ENCODE measurements at places on chromosomes 1 and 21.

- no peak for DNase-seq
Measured at GRCh38 chr1:42774928-42775526, 8.0 kb downstream of the C1orf50 start.

DNA sequence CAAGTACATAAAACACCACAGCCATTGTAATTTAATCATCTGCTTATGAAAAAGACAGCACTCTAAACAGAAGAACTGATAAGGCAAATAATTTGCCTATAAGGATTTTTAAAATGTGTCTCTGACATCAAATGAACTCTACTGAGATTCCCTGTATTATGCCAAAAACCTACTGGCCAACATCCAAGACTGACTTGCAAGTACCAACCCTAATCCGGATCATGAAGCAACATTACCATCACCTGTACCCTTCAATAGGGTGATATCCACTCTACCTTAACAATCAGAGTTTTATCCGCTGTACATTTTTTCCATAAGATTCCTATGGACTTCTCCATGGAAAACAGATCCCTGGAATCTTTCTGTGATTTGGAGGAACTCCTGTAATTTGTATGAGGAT lies 4.6 kb downstream of the RGS7 start:
- no peak for DNase-seq

- DNase-seq: peak; percentile 7
Measured at GRCh38 chr1:31707711-31708110, 3.9 kb upstream of the COL16A1 start.

DNA sequence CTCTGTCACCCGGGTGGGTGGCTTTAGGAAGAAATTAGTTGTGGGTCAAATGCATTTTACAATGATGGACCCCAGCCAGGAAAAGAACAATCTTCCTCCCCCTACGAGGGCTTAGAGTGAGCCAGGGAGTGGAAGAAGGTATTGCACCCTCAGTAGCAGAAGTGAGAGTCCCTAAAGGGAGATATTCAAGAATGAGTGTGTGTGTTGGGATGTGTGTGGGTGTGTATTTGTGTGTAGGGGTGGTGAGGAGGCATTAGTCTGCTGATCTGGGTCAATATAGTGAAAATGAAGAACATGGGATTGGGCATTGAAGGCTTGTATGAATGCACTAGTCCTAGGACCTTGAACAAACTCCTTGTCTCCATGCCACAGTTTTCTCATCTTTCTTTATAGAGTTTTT lies 85.2 kb upstream of the RUNX1 start:
- DNase-seq: no peak

DNA sequence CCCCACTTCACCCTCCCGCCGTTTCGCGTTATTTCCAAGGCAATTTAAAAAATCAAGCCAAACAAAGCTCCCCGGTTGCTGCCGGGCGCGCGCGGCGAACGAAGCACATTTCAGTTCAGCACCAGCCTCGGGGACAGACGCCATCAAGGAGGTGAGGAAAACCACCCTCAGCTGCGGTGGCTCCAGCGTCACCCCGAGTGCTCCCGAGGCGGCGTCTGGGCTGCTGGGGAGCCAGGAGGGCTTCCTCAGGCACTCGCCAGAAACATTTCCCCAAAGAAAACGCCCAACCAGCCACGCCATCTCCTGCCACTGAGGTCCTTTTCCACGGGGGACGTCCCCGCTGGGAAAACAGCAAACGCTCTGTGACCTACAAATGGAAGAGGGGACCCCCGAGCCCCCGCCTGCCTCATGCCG lies 623 bp downstream of the GNG4 start:
- DNase-seq: peak; percentile 65

DNA sequence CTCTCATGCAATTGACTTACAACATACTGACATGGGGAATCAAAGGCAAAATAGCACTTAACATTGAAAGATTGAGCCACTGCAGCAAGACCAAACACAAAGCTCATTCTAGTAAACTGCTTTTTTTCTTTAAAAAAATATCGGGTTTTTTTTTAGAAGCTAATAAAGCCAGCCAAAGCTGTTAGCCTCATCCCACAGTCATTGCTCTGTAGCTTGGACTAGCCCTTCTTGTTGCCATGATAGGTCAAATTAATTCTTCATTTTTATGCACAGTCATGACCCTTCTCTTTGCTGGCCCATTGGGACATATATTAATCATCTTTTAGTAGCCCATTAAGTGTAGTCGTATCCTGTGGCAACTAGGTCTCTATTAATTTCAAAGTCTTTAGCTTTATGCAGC lies 231.3 kb downstream of the ADGRL2 start:
- DNase-seq: no peak

DNA sequence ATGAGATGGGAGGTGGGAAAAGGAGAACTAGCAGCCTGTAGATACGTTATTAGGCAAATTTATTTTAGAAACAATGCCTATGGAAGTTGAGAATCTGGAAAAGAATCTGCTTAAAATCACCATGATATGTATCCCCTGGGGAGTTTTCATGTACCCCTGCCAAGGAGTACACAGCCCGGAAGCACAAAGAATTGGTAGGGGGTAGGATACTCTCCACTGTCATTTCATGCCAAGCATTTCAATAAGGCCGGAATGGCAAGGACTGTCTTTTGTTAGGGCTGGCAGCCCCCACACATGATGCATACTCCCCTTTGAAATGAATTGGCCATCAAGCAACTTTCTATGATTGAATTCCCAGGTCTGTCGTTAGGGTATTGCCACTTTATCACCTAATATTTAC lies 111.5 kb upstream of the APP start:
- DNase-seq: no peak

GRCh38 chr1:17141441-17142197 lies 22.4 kb upstream of the PADI2 start:
- DNase-seq: no peak

DNA sequence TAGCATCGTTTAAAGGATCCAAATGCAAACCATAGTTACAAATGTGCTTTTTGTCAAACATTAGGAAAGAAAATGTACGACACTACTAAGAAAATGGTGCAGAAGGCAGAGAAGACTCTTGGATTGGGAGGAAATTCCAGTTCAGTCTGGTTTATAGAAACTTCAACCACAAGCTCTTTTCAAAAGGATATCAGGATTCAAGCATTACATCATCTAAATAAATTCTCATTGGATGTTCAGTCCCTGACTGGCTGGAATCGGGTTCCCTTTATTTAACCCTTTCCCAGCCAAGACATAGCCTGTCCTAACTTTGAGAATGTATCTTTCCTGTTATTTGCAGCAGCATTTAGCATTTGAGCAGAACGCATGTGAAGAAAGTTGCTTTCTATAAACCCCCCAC lies 184.6 kb downstream of the LMO4 start:
- no peak for DNase-seq

DNA sequence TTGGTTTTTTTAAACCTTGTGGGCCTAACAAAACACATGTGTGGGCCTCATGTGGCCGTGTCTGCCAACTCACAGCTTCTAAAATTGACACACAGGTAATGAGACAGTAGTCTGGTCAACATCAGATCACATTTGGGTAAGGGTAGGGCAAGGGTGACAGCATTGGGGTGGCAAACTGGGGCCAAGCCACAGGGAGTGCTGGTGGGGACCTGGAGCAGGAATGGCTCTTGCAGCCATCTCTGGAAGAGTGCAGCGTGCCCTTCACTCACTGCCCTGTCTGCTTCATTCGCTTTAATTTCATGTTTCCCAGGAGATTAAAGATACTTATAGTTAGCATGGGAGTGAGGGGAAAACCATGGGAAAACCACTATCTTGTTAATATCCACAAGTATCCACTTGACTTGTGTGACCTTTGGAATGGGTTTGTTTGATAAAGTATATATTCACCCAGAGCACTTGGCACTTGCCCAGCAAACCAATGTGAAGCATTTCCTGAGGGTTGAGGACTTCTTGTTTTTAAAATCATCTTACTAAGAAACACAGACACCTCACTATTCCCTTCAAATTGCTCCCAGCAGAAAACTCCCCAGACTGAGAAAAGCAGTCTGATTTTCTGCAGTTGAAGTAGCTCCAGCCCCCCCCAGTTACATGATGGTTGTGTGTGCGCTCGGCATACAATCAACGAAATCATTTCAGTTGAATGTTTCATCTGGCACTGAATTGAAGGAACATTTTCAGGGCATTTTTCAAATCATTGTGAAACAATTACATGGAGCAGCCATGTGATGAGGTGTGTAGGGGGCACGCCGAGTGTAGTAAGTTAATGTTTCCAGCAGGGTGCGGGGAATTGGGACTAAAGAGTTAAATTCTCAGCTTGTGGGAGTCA lies 175.7 kb downstream of the VPS13D start:
- no peak for DNase-seq

DNA sequence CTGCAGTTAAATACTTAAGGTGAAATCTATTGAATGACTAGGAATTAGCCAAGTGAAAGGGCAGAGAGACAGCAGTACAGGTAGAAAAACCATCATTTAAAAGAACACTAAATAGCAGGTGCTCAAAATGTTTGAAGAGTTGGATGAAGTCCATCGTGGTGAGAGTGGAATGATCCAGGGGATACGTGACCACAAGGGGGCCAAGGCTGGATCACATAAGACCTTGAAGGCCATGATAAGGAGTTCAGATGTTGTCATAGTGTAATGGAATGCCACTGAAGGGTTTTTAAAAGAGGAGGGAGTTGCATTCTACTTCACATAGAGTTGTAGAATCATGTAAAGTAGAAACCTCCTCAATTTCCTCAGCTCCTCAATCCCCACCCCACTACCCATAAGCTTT lies 34.8 kb upstream of the HOOK1 start:
- DNase-seq: no peak

- DNase-seq: no peak
Measured at GRCh38 chr1:159965263-159965662, 11.2 kb upstream of the SLAMF9 start.

DNA sequence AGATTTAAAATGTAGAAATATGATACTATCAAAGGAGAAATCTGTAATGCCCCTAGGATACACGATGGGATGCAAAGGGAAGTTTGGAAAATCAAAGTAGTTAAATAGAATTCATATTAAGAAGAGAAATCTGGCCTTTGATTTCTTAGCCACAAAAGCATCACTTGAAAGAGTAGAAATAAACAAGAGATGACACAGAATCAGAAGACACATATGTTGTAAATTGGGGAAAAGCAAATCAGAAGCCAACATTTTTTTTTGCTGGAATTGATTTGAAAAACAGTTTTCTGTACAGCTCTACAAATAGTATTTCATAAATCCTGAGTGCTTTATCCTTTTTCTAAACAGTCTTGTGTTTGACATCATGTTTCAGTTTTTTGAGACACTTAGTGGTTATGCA lies 12.4 kb upstream of the TNFSF18 start:
- no peak for DNase-seq

DNA sequence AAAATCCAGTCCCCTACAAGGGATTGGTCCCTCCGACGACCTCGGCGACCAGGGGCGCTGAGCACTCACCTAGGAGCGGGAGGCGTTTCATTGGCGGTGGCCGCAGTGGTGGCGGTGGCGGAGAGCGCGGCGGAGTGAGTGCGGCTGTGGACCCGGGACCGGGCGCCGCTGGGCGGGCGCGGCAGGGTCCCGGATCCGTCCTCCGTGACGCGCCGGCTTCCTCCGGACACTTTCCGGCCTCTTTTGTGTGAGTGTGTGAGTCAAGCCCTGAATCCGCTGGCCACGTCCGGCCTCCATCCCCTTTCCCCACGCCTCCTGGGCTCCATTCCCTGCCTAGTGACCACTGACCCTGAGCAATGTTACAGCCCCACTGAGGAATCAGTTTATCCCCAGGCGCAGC lies at the start of gene ADGRL4:
Gene ADGRL4 (minus strand): TSS at position 167 of the 400 bp plus-strand sequence. CDS start 76 bp downstream, at position 91.
- DNase-seq: no peak

- no peak for DNase-seq
Measured at GRCh38 chr1:79448426-79448825, 441.9 kb upstream of the ADGRL4 start.

- DNase-seq: no peak
Measured at GRCh38 chr1:172220376-172220775, 200.1 kb upstream of the C1orf105 start.

- DNase-seq: no peak
Measured at GRCh38 chr1:43565600-43566360, 35.1 kb downstream of the PTPRF start.

DNA sequence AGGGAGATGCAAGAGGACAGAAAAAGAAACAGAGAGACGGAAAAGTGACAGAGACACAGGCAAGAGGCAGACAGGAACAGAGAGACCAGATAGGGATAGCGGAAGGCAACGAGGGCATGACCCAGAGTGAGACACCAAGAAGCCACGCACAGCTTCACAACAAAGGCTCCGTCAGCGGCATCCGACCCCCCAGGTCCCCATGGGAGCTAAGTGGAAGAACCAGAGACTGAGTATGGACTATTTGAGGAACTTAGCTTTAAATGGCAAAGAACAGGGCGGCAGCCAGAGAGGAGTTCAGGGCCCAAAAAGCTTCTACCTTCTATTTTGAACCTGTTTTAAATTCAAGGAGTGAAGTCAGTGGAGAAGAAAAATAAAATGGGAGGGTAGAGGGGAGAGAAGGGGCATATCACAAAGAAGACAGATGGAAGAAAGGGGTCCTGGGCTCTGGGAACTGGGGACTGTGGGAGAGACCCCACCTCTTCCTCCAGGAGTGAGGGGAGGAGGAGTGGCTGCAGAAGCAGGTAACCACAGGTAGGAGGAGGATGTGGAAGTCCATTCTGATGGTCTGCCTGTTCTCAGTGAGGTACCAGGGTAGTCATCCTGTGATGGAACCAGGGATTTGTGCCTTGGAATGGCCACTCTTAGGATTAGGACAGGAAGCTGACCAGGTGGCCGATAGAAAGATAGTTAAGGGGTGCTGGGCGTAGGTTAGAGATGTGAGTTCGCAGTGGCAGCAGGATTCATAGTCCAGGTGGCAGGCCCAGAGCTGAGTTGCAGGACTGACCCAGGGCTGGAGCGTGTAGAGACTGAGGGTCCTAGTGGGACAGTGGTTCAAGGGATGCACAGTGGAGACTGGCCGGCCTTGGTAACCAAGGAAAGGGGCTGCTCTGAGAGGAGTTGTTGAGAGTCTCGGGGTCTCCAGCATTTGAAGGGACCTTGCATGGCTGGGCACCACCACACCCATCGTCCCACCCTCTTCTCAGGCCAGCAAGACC lies 37.7 kb downstream of the CSMD2 start:
- no peak for DNase-seq

GRCh38 chr1:222583079-222583478 lies 6.7 kb downstream of the TAF1A start:
- no peak for DNase-seq

DNA sequence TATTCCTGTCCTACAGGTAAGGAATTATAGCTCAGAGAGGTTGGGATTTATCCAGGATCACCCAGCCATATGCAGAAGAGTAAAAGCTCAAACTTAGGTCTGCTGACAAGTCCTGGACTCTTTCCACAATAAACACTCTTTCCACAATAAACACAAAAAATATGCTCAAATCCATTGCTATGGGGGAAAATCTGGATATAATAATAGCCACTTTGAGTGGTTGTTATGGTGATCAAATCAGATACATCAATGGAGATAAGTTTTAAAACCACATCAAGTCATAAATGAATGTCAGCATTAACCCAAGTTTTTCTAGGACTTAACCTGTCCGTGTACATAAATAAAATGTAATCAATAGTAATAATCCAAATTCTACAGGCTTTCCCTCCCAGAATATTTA lies 22.3 kb upstream of the TTF2 start:
- DNase-seq: no peak

GRCh38 chr1:155168456-155169210 lies 4.5 kb downstream of the KRTCAP2 start:
- DNase-seq: no peak

All from Kasumi-1 (cell line).